ENCODE measurements at places on chromosomes 6 and 20.
A peak's percentile ranks its signal among the peaks of the same experiment; 100 is the strongest.

DNA sequence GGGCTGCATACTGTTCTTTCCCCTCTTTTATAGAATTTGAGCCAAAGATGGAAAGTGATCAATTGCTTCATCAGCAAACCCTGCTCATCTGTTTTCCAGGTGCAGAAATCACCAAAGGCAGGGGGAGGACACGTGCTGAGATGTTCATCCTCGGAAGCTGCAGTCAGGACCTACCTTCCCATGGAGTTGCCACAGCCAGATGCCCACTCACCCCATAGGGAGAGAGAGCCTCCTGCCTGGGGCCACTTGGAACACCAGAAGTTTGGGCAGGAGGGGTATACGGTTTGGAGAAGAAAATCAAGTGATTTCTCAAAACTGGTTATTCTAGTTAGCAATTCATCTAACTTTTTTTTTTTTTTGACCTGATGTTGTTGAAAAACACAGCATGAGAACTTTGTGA is 5.3 kb upstream of the CST7 start:
- DNase-seq, result no peak

DNA sequence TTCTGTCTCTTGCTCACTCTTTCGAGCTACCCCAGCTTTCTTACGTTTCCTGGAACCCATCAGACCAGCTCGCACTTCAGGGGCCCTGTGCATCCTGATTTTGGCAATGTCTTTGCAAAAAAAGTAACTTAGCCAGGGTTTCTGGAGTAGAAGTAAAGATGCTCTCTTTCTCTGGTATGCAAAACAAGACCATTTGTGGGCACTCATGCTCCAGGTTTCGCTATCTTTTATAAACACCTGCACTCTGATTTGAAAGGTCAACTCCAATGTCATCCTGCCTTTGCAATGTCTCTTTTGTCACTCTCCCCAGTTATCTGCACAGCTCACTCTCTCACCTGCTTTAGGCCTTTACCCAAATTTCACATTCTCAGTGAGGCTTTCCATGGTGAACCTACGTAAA is 869.1 kb downstream of the QKI start:
- no peak for DNase-seq

GRCh38 chr6:24757611-24758010 is 17.1 kb upstream of the GMNN start:
- DNase-seq, result no peak

DNA sequence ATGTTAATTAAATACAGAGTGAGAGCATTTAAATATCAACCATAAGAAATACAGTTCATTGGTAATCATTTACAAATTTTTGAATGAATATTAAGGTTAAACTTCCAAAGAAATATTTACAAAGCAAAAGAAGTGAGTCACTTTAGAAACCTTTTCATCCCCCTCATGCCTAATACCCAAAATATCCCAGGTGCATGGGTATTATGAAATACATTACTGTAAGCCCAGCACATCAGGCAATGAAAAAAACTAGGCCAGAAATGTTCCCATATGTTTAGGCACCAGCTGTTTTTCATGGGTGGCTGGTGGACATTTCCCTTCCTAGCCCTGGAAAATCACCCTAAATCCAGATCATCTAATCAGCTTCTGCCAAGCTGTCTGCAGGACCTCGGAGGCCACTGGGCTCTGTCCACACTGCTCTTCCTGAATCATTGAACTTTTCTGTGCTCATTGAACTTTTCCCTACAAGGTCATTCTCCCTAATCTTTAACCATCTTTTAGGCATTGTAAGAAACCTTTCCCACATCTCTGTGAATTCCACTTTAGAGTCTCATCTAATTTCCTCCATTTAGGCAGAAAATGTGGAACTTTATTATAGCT is 145.3 kb upstream of the STXBP5 start:
- no peak for DNase-seq

DNA sequence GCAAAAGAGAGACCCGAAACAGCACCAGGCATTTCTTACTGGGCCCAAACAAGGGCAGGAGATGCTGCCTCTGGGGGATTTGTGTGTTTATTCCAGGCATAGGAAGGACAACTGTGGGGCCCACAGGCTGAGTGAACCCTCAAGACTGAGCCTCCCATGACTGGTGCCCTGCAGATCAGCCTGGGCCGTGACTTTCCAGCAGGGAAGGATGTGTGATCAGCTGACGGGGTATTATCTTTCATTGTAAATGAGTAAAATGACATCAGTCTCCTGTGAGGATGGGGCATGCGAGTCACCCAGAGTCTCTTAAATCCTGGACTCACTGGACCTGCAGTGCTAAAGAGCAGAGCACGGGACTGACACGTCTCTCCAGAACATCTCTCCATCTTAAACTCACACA is 3.9 kb upstream of the TEAD3 start:
- peak; percentile 78 for DNase-seq

DNA sequence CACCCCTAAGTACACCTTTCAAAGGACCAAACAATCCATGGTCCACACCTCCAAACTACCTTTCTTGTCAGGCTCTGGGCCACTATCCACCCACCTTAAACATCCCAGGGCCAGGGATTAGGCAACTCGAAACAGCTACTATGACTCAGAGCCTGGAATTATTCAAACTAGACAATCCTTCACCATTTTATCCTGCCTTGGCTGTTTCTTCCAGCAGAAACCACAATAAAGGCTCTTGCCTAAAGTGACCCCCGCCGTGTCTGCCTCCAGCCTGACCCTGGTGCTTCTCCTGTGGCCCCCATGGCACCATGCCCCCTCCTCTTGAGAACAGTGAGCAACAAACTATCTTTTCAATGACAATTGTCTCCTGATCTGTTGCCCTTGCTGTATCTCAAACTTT is 195.5 kb downstream of the EPM2A start:
- peak; percentile 70 for DNase-seq

DNA sequence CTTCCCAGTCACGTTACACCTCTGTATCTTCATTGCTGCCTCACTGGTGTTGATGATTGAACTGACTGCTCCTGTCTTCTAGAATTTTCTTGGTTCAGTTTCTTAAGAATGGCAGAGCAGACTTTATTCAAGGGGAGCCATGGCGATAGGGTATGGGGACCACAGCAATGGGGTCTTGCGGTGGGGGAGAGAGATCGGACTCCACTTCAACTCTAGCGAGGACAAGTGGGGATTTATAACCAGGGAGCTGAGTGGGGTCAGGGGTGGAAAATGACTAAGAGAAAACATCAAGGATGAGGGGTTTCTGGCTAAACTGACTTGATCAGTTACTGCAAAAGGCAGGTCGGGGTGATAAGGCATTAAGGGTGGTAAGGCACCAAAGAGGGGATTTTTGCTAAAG is 156.4 kb downstream of the CD83 start:
- no peak for DNase-seq

DNA sequence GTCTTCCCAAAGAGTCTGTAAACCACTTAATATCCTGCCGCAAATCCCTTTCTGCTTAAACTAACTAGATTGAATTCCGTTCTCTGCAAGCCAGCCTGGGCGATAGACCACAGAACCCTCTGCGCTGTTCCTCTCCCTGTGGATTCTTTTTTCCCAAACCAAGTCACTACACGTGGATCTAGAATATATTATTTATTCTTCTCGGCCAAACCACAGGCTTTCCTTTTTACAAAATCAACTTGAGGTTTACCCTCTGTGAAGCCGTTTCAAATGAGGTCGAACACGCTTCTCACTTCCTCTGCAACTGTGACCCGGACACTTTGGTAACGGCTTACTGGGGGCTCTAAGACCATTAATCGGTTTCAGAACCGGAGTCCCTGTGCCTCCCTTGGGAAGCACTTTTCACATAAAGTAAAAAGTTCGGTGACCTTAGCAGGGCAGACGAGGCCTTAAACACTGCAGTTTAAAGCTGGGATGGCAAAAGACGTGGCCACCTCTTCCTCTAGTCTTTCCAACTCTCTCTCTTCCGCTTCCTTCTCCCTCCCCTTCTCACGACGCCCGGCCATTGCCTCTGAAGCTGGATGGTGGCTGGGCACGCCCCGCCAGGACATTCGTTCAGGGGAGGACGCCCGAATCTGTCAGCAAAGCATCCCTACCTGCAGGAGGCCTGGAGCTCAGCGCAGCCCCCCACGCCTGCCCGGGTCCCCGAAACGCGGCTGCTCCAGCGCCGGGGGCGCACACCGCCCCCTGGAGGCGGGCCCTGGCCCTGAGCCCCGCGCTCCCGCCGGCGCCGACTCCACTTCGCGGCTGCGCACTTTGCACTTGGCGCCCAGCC is 55.0 kb upstream of the FOXC1 start:
- peak; percentile 75 for DNase-seq

- DNase-seq, result no peak
Measured at GRCh38 chr6:111764238-111765175, 108.7 kb downstream of the FYN start.

DNA sequence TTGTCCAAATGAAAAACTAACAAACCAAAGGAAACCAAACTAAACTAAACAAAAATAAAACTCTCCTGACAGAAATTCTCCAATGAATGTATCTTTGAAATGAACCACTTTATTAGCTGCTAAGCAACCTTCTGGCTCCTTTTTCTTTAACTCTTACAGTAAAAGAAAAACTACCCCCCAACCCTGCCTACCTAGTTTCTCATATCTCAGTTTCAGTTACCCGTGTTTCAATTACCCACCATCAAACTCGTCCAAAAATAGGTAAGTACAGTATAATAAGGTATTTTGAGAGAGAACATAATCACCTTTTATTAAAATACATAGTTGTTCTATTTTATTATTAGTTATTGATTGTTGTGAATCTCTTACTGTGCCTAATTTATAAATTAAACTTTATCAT is 177.4 kb upstream of the THEMIS start:
- no peak for DNase-seq

DNA sequence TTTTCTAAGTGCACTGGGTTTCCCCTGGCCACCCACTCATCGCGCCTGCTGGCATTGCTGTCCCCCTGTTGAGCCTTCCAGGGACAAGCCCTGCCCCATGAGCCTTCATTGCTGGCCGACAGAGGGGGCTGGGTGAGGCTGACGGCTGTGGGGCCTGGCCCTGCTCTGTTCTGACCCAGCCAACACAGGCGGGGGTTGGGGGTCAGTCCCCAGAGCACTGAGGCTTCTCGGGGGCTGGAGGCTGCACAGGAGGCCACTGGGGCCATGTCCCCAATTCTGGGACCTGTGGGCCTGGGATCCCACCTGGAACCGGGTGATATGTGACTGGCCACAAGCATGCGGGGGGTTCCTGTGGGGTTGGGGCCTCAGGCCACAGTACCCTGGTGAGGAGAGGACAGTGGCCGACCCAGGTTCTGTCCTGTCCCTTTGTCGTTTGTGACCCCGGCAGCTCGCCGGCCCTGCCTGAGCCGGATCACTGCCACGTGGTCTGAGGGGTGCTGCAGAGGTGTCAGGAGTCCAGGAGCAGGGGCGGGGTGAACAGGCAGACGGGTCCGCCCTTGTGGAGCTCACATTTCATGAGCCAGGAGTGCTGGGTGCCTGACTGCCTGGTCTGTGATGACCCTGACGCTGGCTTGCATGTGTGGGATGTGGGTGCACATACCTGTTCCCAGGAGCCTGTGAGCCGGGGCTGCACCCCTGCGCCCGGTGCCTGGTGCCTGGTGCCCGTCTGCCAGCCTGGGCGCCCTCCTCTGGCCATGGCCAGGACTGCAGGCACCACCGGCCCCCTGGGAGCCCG is 2.1 kb upstream of the COL20A1 start:
- peak; percentile 36 for DNase-seq

Measured in M059J (cell line).